AG10803 (cell line): ENCODE measurements at places on chromosomes 4 and X.

DNA sequence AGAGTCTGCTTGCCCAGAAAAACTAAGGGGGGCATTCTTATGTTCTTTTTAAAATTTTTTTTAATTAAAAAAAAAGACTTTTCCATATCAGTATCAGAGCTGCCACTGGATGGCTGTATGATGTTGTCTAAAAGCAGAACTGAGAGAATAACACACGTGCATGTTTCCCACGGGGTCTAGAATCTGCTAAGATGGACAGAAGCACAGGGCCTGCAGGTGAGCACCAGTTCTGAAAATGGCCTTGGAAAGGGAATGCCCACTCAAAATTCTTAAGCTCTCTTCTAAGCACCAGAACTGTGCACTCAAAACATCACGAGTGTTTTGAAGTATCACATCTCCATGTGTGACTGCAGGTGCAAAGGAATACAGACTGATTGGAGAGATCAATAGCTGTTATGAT lies 61.1 kb downstream of the ARAP2 start:
- DNase-seq = no peak

DNA sequence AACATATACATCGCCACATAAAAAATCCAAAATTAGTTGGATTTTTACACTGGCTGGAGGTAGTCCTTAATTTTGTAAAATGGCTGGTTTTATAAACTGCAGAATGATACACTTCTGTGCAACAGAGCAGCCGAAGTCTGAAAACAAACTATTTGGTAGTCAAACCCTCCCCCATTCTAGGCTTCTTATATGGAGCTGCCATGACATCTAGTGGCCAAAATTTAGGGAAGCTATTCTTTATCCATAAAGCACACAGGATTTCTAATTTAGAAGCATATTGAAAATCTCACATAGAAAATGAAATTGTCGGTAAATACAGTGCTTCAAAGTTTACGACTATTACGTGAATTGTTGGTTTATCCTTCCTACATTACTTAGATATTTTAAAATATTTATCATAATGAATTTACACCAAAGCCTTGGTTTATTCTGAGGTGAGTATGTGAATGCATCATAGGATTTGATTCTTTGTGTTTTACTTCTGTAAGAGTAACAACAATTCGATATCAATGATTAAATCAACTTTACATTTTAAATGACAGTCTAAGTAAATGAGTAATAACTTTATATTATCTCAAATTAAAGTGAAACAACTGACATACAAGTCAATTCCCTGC lies 113.4 kb upstream of the FAM241A start:
- DNase-seq = peak; percentile 69

GRCh38 chr4:16116493-16116990 lies 32.7 kb upstream of the PROM1 start:
- DNase-seq = no peak

- DNase-seq = no peak
Observed at GRCh38 chr4:94302191-94302590, 40.4 kb downstream of the HPGDS start.

DNA sequence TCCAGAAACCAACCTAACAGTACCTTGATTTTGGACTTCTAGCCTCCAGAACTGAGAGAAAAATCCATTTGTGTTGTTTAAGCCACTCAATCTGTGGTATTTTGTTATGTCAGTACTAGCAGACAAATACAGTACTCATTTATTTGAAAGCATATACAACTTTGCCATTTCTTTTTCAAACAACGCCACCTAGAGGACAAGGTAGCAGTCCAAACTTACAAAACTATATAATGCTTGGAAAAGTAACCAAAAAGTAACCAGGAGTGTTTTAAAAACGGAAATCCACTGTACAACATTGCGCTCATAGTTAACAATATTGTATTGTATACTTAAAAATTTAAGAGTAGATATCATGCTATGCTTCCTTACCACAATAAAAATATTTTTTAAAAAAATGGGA lies 37.0 kb upstream of the FGF13 start:
- peak; percentile 18 for DNase-seq

- DNase-seq = peak; percentile 47
Observed at GRCh38 chr4:181659202-181659601, 584.0 kb upstream of the TENM3 start.

GRCh38 chrX:12901486-12901885 lies 4.9 kb upstream of the TLR8 start:
- DNase-seq = peak; percentile 43

DNA sequence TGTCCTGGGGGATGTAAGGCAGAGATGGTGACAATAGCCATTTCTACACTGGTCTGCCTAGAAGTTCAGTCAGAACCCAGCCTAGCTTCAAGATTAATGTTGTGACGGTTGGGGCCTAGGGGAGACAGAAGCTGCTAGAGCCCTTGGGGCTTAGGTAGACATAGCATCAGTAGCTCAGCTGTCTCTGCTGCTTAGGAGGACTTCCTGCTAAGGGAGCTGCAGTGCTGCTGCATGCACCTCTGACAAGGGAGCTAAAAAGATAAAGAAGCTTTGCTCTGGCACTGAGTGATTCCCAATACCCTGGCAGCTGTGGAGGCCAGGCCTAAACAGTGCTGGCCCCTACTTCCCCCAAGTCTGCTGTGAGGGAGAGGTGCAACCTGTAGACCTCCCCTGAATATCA lies 116.0 kb downstream of the CT47B1 start:
- no peak for DNase-seq

- DNase-seq = peak; percentile 78
Observed at GRCh38 chr4:128427832-128428366, 140.3 kb upstream of the PGRMC2 start.

GRCh38 chr4:82293304-82293703 lies 80.5 kb downstream of the HNRNPD start:
- DNase-seq = no peak

DNA sequence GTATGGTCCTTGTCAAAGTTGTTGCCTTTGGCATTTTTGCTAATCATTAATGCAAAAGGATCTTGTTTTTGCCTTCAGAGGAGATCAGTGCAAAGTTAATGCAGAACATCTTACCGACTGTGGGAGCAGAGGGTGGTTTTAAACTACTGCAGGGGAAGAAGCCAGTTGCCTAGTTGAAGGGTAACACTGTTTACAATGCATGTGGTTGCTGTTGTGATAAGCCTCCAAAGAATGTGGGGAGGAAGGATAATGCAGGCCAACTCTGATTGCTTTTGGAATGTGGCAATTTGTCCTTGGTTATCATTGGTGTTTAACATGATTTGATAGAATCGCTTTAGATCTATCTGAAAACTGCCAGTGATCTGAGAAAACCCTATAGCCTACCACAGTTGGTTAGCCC lies 204.3 kb upstream of the TLL1 start:
- peak; percentile 1 for DNase-seq

DNA sequence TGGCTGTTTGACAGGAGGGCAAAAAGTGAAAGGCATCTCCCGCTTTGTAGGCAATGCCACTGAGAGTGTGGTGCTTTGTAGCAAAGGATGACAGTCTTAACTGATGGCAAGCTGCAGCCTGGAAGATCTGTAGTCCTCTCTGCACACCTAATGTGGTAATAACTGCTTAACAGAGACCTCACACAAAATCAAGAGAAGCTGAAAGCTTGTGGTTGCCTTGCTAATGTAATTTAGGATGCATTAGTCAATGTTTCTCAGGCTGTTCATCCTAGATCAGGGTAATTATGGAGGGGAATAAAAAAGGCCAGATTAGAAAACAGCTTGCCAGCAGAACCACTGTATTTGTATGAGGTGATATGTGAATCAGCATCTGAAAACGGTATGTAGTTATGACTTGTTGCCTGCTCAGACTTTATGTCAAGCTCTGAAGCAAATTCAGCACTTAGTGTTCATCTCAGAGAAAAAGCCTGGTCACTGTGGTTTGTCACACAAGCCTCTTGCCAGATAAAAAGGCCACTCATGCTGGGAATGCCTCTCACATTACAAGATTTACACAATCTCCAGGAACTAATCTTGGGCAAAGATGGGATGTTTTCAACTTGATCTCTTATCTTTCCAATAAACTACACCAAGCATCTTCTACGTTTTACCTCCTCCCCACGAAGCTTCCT lies 130.8 kb downstream of the ENOX2 start:
- DNase-seq = peak; percentile 65

- peak; percentile 76 for DNase-seq
Observed at GRCh38 chr4:123299212-123299691, 97.3 kb upstream of the SPRY1 start.

DNA sequence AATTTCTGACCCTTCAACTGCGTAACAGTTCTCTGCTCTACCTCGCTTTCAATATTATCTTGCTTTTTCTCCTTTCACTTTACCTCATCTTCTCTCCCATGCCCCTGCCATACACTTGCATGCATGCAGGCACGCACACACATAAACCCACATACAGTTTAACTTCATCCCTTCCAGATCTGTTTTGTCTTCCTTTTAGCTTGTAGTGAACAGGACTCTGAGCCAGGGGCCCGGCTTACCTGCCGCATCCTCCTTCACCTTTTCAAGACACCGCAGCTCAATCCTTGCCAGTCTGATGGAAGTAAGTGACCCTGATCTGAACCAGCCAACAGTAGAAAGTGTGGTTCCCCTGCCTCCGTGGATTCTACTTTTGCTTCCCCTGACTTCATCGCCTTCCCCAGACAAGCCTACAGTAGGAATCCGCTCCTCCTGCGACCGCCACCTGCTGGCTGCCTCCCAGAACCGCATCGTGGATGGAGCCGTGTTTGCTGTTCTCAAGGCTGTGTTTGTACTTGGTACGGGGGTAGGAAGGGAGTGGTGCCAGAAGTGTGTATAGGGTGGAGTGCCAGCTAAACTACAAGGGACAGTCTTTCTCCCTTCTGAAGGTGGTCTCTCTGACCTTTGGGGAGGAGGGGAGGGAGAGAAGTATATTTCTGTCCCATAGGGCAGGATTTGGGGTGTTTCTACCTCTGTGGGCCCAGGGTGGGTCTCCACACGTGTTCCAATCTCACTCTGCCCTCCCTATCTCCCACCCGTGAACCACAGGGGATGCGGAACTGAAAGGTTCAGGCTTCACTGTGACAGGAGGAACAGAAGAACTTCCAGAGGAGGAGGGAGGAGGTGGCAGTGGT lies 10.7 kb downstream of the MED12 start:
- peak; percentile 45 for DNase-seq

- no peak for DNase-seq
Observed at GRCh38 chr4:88582493-88582892, 9.8 kb upstream of the HERC3 start.

DNA sequence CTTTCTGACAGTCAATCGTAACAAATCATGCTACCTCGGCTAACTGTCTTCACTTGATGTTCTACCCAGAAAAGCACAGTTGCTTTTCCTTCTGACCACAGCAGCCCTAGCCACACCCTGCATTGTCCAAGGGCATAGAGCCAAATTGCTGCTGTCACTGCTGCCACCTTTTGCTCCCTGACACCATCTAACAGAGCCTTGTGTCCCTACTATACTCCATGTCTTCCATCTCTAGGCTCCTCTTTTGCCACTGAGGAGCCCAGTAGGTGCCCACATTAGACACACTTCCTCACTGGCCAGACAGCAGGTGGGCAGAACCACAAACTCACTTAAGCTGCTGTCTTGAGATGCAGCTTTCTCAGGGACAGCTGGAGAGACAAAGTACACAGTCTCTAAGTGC lies 91.4 kb downstream of the ANXA3 start:
- no peak for DNase-seq

GRCh38 chrX:22147214-22147613 lies 115.1 kb downstream of the PHEX start:
- no peak for DNase-seq

DNA sequence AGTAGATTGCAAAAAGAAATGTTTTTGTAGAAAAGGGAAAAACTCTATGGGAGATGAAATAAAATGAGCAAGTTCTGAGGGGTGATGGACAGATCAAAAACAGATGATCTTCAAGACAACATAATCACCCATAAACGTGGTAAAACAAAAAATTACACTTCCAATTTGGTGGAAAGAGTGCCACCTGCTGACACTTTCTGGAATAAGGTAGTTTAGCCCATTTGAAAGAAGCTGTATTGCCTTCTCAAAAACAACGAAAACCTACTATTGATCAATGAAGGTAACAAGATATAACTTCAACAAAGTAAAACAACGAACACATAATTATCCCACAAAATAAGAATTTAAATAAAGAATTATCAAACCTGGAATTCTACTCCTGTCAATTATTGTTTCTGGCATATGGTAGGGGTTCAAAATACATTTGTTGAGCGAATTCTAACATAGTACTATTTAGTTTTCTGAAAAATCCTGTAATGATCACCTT lies 2.5 kb downstream of the COQ2 start:
- peak; percentile 64 for DNase-seq
